CD8-positive, alpha-beta T cell (primary cell): ENCODE measurements at places on chromosomes 3 and 15. TPM values are rescaled to one million over a fixed set of nuclear protein-coding genes. Genes with fewer than 3 reads are reported as not detected.

The CCNB2 gene
- 0.33 TPM for total RNA-seq

The PLD1 gene
- 1.6 TPM for total RNA-seq

The NPAP1 gene
- total RNA-seq, result not detected

The CCR9 gene
- total RNA-seq, result 25.0 TPM

The TGM4 gene
- total RNA-seq, result not detected

The CCDC191 gene
- total RNA-seq, result 2.8 TPM

The GJD2 gene
- total RNA-seq, result not detected

The FGD5 gene
- not detected for total RNA-seq

The PLSCR5 gene
- total RNA-seq, result not detected

The MYL3 gene
- total RNA-seq, result not detected

The ENTPD3 gene
- total RNA-seq, result not detected

The GCSAM gene
- total RNA-seq, result 4.3 TPM

The TMEM212 gene
- not detected for total RNA-seq

The GPR171 gene
- 11.5 TPM for total RNA-seq

The RYK gene
- total RNA-seq, result 63.6 TPM

The RASGRF1 gene
- not detected for total RNA-seq

The ALDH1A3 gene
- not detected for total RNA-seq

The ARHGEF3 gene
- total RNA-seq, result 38.8 TPM

The EPHA3 gene
- not detected for total RNA-seq

The UCN2 gene
- not detected for total RNA-seq

The FANCD2OS gene
- total RNA-seq, result not detected

The OXSM gene
- total RNA-seq, result 5.9 TPM

The MELTF gene
- 0.87 TPM for total RNA-seq

The KIAA1143 gene
- 30.3 TPM for total RNA-seq

The LRRC2 gene
- 0.75 TPM for total RNA-seq

The RGMA gene
- 0.50 TPM for total RNA-seq

The BOC gene
- not detected for total RNA-seq

The PAQR9 gene
- not detected for total RNA-seq

The IL17RC gene
- total RNA-seq, result 0.83 TPM

The SOX2 gene
- total RNA-seq, result not detected

The PRTG gene
- total RNA-seq, result not detected

The OXNAD1 gene
- 156 TPM for total RNA-seq

The RBMS3 gene
- not detected for total RNA-seq

The NANOGP8 gene
- not detected for total RNA-seq

The CCR3 gene
- not detected for total RNA-seq

The ZKSCAN7 gene
- total RNA-seq, result 1.6 TPM

The LPP gene
- total RNA-seq, result 35.2 TPM

The DNAJB11 gene
- total RNA-seq, result 70.2 TPM

The NAA50 gene
- 98.9 TPM for total RNA-seq

The MCF2L2 gene
- 5.0 TPM for total RNA-seq

The A4GNT gene
- not detected for total RNA-seq
